Heart left ventricle (tissue), 16 donors: ENCODE measurements at places on chromosomes 4 and X.
A peak's percentile ranks its signal among the peaks of the same experiment; 100 is the strongest.

GRCh38 chr4:1019320-1019719, 7.9 kb downstream of the FGFRL1 start:
- no peak for DNase-seq
- no peak overlapping the region for H3K4me3 ChIP-seq
- H3K36me3 ChIP-seq: no peaks in the 10 kb centered on the region
- no peaks in the 10 kb centered on the region for H3K4me1 ChIP-seq

DNA sequence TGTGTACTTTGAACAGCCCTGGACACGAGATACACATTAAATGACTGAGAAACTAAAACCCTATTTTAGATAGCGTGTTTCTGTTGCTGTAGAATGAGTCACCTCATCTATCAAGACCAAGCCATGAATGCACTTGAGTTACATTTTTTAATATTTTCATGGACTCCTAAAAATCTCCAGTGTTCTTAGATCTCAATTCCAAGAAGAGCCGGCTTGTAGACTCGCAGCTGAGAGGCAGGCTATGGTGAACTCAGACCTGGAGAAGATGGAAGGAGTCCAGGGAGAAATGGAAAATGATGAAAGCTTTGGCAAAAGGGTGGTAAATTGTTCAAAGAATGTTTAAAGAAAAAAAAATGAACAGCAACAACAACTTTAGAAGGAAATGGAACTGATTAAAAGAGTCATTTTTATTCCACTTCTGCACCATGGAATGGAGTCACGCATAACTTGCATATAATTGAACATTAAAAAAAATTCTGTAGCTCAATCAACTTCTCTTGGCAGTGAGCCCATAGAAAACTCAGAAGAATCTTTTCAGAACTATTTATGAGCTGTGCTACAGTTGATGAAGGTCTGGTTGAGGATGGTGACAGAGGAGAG, 129.8 kb downstream of the MXRA5 start:
- H3K4me1 ChIP-seq: no peaks in the 10 kb centered on the region
- no peak overlapping the region for H3K4me3 ChIP-seq
- no peaks in the 10 kb centered on the region for H3K36me3 ChIP-seq
- DNase-seq: no peak
- no peak overlapping the region for H3K27ac ChIP-seq

DNA sequence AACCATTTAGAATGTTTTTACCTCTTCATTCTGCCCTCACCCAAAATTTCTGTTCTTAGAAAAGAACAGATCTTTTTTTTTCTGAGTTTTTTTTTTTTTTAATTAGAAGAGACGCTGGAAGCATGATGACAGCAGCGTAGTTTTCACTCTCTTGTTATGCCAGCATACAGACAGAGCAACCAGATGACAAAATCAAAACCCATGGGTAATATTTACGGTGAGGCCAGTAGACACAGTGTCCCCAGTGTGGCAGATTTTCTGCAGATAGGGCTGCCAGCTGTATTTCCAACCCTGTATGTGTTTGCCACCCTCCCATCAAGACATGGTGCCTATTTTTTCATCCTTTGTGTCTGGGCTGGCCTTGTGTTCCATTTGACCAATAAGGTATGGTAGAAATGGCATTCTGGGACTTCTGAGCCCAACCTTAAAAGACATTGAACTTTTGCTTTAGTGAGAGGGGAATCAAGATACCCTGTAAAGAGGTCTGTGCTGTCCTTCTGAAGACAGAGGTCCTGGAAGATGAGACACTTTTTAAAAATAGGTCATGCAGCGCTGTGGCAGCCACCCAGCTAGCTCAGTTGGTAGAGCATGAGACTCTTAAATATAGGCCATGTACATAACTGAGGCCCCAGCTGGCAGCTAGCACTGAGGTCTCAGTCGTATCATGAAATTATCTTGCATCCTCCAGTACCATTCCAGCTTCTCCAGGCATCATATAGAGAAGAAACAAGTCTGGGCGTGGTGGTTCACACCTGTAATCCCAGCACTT, 6.7 kb upstream of the ZNF41 start:
- no peak overlapping the region for H3K4me3 ChIP-seq
- no peaks in the 10 kb centered on the region for H3K27me3 ChIP-seq
- H3K27ac ChIP-seq: peak overlapping the region; percentile 38

- no peak overlapping the region for H3K27ac ChIP-seq
- no peaks in the 10 kb centered on the region for H3K36me3 ChIP-seq
- H3K4me1 ChIP-seq: no peaks in the 10 kb centered on the region
- DNase-seq: no peak
- H3K4me3 ChIP-seq: no peak overlapping the region
- H3K27me3 ChIP-seq: no peaks in the 10 kb centered on the region
These were observed 128.5 kb downstream of the SPRY1 start for GRCh38 chr4:123524958-123525628.

DNA sequence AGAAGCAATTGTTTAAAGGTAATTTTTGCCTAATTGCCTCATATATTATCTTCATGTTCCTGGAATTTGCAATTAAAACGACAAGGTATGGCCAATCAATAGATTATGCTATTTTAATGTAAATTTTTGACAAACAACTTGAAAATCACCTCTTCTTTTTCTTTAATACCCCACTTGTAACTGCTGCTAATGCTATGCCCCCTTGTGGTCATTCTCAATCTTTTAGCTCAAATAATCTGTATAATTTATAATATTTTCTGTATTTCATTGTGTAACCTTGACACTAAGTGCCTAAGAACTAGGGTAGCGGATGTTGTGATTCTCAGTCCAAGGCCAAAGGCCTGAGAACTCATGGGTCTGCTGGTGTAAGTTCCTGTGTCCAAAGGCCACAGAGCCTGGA, 831.7 kb upstream of the POU3F4 start:
- H3K27me3 ChIP-seq: no peaks in the 10 kb centered on the region
- no peak for DNase-seq
- H3K4me3 ChIP-seq: no peak overlapping the region
- no peaks in the 10 kb centered on the region for H3K4me1 ChIP-seq

DNA sequence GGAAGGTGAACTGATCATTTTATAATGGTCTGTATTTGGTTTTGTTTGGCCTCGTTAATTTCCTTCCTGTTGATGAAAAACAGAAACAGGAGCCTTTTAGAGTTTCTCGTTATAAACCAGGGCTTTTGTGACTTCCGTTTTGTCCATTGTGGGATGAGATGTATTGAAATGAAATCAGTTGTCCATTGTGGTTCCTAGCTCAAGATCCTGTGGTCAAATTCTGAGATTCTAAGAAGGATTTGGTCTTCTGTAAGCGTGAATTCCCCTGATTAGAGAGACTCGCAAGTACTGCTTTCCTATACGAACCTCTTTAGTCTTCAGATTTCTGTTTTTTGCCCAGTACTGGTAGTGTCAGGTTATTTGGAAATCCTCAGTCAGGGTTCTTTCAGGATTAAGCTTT, 101.7 kb downstream of the RAPGEF2 start:
- peaks cover 33% of the 10 kb centered on the region for H3K4me1 ChIP-seq
- no peaks in the 10 kb centered on the region for H3K27me3 ChIP-seq
- no peak for DNase-seq
- H3K36me3 ChIP-seq: no peaks in the 10 kb centered on the region
- H3K4me3 ChIP-seq: no peak overlapping the region

DNA sequence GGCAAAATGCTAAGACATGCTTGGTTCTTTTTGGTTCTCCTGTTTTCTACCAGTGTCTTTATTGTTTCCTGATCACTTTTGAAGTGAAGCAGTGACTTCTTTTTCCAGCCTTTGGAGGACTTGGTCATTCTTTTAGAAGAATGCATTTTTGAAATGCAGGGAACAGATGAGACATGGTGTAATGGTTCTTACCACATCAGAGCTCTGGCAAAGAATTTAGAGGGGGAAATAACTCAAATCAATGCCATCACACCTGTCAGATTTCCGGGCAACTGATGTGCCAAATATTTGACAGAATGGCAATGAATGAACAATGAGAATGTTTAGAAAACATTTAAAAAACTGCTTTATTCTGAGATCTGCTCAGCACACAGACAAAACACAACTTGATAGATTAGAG, 519.6 kb downstream of the IQCM start:
- no peaks in the 10 kb centered on the region for H3K27me3 ChIP-seq
- no peak for DNase-seq
- no peak overlapping the region for H3K4me3 ChIP-seq
- H3K36me3 ChIP-seq: no peaks in the 10 kb centered on the region
- H3K4me1 ChIP-seq: no peaks in the 10 kb centered on the region

DNA sequence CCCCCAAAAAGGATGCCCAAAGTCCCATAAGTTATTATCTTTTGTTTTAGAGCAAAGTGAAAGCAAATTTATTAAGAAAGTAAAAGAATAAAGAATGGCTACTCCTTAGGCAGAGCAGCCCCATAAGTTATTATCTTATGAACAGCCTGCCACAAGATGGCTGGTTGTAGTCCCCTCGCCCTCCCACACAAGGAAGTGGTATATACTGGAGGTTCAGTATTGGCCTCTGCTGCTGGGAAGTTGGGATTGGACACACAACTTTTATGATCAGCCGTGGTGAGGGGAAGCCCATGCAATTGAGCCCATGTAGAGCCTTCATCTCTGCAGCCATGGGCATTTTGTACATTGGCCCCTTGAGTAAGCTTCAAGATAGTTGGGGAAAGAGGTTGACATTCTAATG, 8.0 kb upstream of the SMIM10 start:
- H3K4me1 ChIP-seq: no peaks in the 10 kb centered on the region
- no peaks in the 10 kb centered on the region for H3K36me3 ChIP-seq
- no peak for DNase-seq
- H3K27me3 ChIP-seq: no peaks in the 10 kb centered on the region

DNA sequence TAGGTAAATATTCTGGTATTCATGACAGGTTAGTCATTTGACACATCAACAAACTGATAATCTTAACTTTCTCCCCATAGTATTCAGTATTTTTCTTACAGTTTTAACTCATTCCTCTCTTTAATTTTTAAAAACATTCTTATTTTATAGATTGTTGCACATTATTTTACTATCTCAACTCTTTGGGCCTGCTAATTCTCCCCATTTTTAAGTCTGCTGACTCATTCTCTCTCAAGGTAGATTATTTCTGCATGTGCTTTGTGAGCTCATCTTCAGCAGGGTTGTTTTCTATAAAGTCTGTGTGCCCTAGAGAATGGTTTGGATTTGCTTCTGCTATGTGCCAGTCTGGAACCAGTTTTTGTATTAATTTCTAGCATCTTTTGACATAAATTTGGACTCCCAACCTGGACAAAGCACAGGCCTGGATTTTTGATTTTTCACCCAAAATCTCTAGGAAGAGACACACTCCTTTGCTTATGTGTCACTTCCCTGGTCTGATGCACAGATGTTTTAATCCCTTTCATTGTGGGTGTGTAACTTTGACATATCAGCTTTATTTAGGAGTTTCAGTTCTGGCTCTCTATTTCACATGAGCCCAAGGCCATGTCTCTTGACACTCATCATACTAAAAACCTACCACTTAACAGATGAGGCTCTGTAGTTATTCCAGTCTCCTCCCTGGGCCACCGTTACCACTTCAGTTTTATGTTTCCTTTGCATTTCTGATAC, 194.3 kb upstream of the PGRMC2 start:
- DNase-seq: no peak
- no peaks in the 10 kb centered on the region for H3K4me1 ChIP-seq
- no peak overlapping the region for H3K27ac ChIP-seq
- H3K36me3 ChIP-seq: no peaks in the 10 kb centered on the region

DNA sequence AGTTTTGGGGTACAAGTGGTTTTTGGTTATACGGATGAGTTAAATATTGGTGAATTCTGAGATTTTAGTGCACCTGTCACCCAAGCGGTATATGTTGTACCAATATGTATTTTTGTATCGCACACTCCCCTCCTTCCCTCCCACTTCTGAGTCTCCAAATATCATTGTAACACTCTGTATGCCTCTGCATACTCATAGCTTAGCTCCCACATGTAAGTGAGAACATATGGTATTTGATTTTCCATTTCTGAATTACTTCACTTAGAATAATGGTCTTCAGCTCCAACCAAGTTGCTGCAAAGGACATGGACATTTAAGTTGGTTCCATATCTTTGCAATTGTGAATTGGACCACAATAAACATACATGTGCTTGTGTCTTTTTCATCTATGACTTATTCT, 103.0 kb upstream of the ADAMTS3 start:
- no peak overlapping the region for H3K27ac ChIP-seq
- no peak overlapping the region for H3K4me3 ChIP-seq
- DNase-seq: no peak
- no peaks in the 10 kb centered on the region for H3K36me3 ChIP-seq

GRCh38 chrX:119503484-119503861, 35.2 kb downstream of the SLC25A5 start:
- H3K27ac ChIP-seq: no peak overlapping the region
- no peaks in the 10 kb centered on the region for H3K36me3 ChIP-seq
- H3K27me3 ChIP-seq: no peaks in the 10 kb centered on the region
- no peak for DNase-seq
- no peaks in the 10 kb centered on the region for H3K4me1 ChIP-seq

DNA sequence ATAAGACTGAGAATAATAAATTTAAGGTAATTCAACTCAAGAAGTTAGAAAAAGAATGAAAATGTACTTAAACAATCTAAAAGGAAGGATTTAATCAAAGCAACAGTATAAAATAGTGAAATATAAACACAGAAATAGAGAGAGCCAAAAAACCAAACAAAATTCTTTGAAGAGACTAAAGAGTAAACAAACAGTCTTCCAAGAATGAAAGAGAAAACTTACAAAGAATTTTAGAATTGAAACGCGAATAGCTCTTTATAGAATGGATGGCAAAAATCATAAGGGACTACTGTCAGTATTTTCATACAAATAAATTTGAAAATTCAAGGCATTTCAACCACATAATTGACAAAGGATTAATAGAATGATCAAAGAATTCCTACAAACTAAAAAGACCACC, 41.7 kb downstream of the VEGFC start:
- DNase-seq: no peak
- H3K36me3 ChIP-seq: no peaks in the 10 kb centered on the region
- H3K27me3 ChIP-seq: no peaks in the 10 kb centered on the region
- no peak overlapping the region for H3K27ac ChIP-seq
- H3K4me1 ChIP-seq: no peaks in the 10 kb centered on the region
- no peak overlapping the region for H3K4me3 ChIP-seq

DNA sequence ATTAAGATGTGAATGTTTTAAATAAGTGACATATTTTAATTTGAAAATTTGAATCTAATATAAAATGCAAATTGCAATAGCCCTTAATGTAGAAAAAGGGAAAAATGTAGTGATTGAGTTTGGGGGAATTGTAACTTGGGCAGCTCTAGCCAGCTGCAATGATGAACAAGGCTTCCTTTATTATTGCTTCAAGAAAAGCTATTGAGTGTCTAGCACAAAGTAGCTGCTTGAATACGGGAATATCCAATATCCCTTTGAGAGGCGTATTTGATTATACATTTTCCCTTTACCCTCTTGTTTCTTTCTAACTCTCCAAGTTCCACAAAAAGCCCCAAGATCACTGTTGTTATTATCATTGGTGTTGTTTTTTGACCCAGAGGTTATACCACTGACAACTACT, 21.8 kb downstream of the IL1RAPL1 start:
- no peak for DNase-seq
- H3K27ac ChIP-seq: no peak overlapping the region
- no peaks in the 10 kb centered on the region for H3K27me3 ChIP-seq
- H3K4me3 ChIP-seq: no peak overlapping the region
- no peaks in the 10 kb centered on the region for H3K36me3 ChIP-seq
